ENCODE measurements at places on chromosomes 6 and 20. TPM values are rescaled to one million over a fixed set of nuclear protein-coding genes. Genes with fewer than 3 reads are reported as not detected.

Gene COL11A2
- total RNA-seq: 0.72 TPM

Gene E2F1
- 0.23 TPM for total RNA-seq

Gene C6orf132
- total RNA-seq: 18.0 TPM

Gene ELOVL2
- 1.3 TPM for total RNA-seq

Gene RHAG
- total RNA-seq: 0.28 TPM

Gene OVOL2
- 4.2 TPM for total RNA-seq

Gene DDO
- total RNA-seq: 1.3 TPM

Gene COL19A1
- 0.76 TPM for total RNA-seq

Gene TFAP2C
- 1.5 TPM for total RNA-seq

Gene SLC17A2
- 0.21 TPM for total RNA-seq

Gene RAET1L
- total RNA-seq: not detected

Gene FBXO30
- 2.3 TPM for total RNA-seq

DNA sequence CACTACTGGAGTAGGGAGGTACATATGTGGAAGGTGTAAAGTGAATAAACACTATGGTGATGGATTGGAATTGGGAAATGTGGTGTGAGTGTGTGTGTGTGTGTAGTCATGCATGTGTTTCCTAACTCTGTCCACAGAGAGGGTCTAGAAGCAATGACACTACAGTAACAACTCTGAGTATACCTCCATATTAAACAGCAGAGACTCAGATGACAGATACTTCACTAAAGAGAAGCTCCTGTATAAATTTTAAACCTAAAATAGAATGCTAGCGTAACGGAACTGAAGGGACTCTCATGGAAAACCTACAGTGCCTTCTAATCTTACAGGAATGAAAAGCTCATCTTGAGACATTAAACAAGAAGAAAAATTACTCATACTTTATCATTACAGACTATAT is 150.5 kb downstream of the SLC16A10 start:
- DNase-seq: no peak

GRCh38 chr20:14142171-14142570 is 146.9 kb downstream of the MACROD2 start:
- peak; percentile 56 for DNase-seq

GRCh38 chr6:126419901-126420300 is 80.0 kb downstream of the CENPW start:
- no peak for DNase-seq

DNA sequence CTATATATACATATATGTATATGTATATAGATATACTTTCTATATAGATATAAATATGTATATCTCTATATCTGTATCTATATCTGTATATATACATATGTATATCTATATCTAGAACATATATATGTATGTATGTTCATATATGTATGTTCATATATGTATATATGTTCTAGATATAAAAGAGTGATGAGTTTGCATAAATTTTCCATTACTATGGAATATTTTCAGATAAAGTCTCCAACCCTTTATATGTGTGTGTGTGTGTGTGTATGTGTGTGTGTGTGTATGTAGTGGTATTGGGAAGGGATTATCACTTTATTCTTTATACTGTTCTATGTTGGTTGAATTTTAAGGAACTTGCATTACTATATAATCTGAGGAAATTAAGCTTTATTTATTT is 33.3 kb downstream of the SYNE1 start:
- DNase-seq: no peak

GRCh38 chr6:69988458-69989126 is 122.2 kb downstream of the COL19A1 start:
- no peak for DNase-seq

DNA sequence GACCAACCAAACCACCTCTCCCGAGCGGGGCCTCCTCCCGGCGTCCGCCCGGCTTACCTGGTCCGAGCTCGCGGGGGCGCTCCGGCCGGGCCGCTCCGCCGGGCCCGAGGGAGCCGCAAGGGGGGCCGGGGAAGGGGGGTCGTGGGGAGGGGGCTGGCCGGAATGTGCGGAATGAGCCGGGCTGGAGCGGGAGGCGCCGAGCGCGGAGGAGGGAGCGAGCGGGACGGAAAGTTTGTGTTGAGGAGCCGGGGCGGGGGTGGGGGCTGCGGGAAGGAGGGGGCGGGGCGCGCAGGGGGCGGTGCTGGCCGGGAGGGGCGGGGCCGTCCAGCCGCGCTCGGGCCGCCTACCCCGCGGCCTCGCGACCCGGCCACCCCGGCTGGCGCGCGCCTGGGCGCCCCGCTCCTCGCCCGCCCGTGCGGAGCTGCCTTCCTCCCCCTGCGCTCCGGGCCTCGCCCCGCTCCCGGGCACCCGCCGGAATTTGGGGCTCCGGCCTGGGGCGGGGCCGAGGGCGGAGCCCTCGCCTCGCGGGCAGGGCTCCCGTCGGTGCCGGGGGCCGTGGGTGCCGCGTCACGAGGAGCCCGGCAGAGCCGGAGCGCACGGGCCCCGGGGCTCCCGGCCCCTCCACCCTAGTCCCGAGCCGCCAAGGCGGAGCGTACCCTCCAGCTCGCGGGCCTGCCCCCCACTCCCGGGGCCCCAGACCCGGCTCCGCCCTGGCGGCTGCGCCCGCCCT is at the start of gene TEAD3:
Gene TEAD3, minus strand, starts transcription at position 239 of the 730 bp plus-strand sequence.
- DNase-seq: no peak

GRCh38 chr6:157670466-157671186 is 152.4 kb upstream of the SNX9 start:
- DNase-seq: no peak

GRCh38 chr6:39543095-39543494 is 182.1 kb downstream of the KIF6 start:
- no peak for DNase-seq

DNA sequence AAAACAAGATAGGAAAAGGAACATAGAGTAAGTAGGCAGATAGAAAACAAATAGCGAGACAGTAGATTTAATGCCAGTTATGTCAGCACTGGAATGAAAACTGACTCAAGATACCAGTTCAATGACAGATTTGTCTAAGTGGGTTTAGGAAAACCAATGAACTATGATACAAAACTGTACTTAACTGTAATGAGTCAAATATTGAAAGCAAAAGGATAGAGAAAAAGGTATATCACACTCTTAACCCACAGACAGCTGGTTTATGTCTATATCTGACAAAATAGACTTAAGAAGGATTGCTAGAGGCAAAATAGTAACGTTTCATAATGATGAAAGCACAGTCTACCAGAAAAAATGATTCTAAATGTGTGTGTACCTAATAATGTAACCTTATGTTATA is 38.2 kb downstream of the ATRN start:
- DNase-seq: no peak

GRCh38 chr6:144805049-144805448 is 519.9 kb downstream of the UTRN start:
- DNase-seq: no peak

DNA sequence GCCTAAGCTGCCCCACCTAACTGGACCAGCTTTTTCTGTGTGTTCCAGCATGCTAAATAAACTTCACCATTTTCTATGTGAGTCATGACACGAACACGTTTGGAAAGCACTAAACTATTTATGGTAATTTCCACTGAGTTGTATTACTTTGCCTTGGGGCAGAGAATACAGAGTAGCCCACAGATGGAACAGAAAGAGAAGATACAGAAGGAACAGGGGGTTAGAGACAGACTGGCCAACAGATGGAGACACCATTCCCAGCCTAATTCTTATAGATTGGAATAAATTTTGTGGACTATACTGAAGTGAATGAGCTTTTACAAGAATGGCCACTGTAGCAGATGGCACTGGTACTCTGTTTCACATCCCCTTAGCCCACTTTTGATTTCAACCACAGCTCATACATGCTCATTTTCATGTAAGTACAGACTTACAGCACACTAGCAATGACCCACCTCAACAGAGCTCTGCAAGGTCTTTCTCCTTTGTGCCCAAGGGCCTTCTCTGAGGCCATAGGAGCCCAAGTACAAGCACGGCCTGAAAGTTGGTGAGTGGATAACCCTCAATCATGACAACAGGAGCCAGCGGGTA is 13.1 kb upstream of the NT5DC1 start:
- no peak for DNase-seq

DNA sequence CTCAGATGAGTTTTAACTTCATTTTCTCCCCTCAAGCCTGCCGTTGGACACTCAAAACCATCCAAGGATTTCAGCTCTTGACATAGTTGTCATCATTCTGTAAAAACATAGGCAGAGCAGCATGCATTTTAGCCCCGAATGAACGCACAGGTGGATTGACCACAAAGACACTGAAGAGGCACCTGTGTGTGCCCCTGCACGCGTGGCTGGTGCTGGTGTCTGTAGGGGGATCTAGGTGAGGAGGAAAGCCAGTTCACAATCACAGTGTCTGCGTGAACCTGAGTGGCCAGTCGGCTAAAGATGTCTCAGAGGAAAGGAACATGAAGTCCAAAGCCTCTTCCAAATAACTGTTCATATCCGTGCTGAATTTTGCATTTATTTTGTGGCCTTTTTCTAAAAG is 309.2 kb downstream of the QKI start:
- DNase-seq: no peak

DNA sequence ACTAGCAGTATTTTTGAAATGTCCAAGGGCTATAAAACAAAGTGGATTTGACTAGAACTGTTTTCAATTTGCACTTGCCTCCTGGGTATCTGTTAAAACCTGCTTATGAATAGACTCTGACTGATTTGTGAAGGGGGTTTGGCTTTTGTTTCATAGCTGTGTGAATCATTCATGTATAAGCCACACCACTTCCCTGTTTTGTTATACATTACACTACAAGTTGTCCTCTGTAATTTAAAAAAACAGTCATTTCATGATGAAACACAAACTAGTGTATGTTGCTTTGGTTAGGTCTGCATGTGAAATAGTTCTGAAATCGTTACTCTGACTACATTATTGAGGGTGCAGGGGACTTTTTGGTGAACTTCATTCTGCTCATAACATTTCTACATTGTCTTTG is 121.7 kb downstream of the NKAIN2 start:
- no peak for DNase-seq

- no peak for DNase-seq
Measured at GRCh38 chr6:89084954-89085353, 4.4 kb downstream of the PNRC1 start.

DNA sequence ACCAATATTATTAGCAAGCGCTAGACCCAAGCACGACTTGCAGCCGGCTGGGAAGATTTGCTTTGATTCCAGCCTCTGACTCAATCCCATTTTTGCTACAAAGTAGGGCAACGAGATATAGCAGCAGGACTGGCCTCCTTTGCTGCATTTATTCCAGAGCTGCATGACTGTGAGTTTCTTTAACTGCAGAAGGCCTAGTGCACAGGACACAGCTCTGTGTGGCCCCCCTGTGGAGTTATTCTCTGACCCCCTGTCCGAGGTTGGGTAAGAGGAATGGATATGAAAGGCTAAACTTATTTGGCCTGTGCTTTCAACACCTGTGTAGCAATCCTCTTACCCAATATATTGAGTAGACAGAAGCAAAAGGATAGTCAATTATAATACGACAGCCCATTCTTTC is 133.3 kb upstream of the SPTLC3 start:
- DNase-seq: no peak

DNA sequence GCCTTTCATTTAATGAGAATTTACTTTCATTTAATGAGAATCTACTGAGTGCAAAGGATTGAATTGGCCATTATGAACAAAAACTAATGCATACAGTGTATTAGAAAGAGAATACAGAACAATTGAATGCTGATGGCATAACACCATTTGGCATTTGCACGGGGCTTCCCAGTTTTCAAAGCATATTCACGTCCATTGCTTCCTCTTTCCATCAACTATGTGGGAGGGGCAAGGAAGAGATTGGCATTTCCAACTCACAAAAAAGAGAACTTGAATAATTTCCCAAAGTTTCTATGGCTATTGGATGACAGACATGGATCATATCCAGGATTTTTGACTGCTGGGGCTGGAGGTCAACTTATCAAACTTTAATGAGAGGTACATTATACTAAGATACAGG is 23.2 kb upstream of the ARG1 start:
- no peak for DNase-seq

GRCh38 chr6:79146421-79146820 is 68.4 kb upstream of the PHIP start:
- DNase-seq: no peak

- DNase-seq: no peak
Measured at GRCh38 chr6:85130743-85131142, 319.1 kb upstream of the NT5E start.

DNA sequence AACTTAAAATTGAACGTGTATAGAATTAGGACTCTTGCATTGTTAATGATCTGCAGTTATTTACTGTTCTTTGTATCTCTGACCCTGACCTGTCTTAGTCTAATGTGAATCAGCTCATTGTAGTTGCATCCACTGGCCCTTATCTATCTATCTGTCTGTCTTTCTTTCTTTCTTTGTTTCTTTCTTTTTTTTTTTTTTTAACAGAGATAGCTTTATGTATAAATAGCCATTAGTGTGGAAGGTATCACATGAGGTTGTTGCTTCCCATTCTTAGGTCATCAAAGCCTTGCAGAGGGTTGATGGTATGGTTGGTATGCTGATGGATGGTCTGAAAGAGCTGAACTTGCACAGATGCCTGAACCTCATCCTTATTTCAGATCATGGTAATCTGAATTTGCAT is 59.9 kb downstream of the ENPP1 start:
- DNase-seq: no peak

DNA sequence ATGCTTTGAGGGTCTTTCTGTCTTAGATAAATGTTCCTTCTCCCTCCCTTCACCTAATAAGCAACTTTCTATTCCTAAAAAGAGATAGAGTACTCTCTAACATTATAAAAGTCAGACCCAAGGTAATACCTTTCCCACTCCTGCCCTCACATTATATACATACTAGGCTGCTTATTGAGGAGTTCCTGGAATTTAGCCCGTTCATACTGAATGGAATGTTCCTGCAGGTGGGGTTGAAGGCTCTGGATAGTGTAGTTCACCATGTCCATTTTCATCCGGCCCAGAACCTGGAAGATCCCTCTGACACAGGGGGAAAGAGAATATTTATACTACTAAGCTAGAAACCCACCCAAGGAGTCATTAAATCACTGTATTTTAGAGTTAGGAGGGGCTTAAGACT is 20.4 kb downstream of the TCP11 start:
- no peak for DNase-seq

GRCh38 chr20:62011403-62011790 is 54.3 kb downstream of the TAF4 start:
- no peak for DNase-seq

DNA sequence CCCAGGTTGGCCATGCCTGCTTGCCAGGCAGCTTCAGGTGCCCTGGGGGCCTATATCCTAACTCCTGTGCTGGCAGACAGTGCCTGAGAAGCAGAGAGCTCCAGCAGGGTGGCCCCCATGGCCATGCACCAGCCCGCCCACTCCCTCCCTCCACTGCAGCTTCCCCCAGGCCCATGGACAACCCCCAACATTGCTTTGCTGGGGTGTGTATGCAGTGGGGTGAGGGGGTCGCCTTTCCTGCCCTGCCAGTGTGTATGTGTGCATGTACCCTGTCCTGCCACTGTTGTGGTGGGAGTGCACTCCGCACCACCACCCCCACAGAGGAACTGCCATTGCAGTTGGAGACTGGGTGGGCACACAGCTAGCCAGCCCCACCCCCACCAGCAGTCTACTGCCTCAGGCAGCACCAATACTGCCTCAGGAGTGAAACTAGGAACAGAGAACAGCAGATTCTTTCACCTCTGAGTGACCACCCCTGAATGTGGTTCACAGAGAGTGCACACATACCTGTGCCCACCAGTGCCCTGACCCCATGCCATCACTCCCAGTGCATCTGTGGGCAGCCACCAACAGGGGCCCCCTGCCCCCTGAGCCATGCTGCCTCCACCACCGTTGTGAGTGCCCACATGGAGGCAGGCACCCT is 151.1 kb downstream of the LRRC1 start:
- DNase-seq: no peak

- peak; percentile 19 for DNase-seq
Measured at GRCh38 chr20:25052255-25053194, 5.4 kb downstream of the ACSS1 start.

- no peak for DNase-seq
Measured at GRCh38 chr20:37670351-37670791, 23.5 kb upstream of the CTNNBL1 start.
